ENCODE measurements at places on chromosomes 13 and 19.

DNA sequence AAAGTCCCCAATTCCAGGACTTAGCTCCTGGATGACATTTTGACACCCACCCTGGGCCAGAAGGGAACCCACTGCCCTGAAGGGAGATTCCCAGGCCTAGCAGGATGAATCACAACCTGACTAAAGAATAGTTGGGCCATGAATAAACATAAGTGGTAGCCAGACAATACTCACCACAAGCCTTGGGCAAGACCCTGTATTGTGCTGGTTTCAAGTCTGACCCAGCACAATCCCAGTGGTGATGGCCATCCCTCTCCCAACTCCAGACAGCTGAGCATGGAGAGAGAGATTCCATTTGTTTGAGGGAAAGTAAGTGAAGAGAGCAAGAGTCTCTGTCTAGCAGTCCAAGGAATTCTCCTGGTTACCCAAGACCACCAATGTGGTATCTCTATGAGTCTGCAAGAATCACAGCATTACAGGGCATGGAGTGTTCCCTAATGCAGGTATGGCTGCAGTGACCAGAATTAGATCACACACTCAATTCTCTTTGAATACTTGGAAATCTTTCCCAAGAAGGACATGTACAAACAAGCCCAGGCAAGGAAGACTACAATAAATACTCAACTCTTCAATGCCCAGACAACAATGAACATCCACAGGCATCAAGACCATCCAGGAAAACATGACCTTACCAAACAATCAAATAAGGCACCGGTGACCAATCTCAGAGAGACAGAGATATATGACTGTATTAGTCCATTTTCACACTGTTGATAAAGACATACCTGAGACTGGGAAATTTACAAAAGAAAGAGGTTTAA lies 158.0 kb downstream of the VWA8 start:
- no peak for DNase-seq

GRCh38 chr19:58372311-58373133 lies 8.3 kb downstream of the ZNF837 start:
- no peak for DNase-seq

DNA sequence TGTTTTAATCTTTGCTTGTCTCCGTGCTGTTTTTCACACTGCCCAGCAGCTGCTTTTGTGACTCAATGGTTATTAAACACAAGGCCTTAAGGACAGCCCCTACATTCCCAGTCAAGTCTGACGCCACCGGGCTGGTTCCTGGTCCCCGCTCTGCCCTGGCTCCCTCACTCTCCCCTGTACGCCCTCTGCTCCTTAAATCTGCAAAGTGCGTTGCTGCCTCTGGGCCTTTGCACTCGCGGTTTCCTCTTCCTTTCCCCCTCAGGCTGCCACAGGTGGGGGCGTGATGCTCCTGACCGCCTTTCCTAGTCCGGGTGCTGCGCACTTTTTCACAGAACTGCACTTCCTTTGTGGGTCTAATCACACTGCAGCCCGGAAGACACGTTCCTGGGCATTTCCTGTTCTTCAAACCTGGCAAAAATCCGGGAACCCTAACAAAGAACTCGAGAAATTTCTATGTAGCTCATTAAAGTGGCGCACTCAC lies 25.6 kb downstream of the NOSIP start:
- DNase-seq, result no peak

DNA sequence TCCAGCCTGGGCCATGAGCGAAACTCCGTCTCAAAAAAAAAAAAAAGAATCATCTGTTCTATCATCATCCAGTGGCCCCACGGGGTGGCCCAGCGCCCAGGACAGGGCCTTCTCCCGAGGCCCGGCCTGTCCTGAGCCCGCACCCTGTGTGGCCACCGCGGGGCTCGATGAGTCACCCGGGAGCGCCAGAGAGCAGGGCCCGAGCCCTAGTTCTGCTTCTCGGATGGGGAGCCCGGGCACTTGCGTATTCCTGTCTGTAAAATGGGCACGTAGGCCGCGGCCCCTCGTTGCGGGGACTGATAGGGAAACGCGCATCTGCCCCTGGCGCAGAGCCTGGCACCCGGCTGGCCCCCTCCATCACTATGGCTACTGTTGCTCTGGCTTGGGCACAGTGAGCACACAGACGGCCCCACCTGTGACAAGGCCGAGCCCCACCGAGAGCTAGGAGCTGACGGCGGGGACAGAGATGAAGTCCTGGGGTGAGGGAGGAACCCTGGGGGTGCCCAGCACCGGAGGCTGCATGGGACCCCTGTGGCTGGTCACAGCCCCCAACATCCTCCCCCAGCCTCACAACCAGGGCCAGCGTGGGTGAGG lies 21.3 kb upstream of the UQCR11 start:
- DNase-seq, result no peak

- no peak for DNase-seq
Measured at GRCh38 chr13:64639206-64639605, 2590.9 kb downstream of the PCDH9 start.
